ENCODE measurements at places on chromosomes 2 and 18.
A peak's percentile ranks its signal among the peaks of the same experiment; 100 is the strongest.

DNA sequence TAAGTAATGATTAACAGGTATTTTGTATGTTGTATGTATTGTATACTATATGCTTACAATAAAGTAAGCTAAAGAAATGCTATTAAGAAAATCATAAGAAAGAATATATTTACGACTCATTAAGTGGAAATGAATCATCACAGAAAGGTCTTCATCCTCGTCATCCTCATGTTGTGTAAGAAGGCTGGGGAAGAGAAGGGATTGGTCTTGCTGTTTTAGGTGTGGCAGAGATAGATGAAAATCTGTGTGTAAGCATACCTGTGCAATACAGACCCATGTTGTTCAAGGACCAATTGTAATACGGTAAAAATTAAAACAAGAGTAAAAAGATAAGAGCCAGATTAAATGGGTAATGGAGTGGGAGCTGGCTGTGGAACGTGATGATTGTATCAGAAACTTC lies 16.6 kb downstream of the SLC35F5 start:
- no peak for DNase-seq

DNA sequence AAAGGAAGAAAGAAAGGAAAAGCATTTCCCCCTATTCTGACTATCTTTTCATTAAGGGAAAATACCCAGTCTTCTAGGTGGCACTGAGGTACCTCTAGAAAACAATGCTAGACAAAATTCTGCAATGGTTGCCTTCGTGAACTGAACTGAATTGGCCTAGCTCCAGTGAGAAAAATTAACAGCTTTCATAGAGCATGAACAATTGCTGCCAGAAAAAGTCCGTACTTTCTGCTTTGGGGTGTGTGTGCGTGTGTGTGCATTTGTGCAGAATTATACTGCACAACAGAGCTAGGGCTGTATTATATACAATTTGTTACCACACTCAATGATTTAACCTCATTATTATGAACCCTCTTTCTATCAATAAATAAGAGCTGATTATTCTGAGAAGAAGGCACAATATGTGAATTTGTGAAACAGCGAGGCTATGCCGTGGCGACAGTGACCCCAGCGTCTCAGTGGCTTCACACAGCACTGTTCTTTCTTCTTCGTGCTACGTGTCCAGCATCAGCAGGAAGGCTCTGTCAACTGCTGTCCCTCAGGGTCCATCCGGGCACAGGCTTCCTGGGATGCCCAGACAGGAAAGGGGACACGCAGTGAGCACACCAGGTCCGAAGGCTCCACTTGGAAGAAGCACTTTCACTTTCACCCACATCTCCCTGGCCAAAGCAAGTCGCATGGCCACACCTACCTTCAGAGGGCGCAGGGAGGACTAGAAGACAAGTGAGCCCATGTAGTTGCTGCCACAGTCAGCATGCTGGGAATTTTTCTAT lies 47.5 kb downstream of the PTGR3 start:
- DNase-seq, result no peak

DNA sequence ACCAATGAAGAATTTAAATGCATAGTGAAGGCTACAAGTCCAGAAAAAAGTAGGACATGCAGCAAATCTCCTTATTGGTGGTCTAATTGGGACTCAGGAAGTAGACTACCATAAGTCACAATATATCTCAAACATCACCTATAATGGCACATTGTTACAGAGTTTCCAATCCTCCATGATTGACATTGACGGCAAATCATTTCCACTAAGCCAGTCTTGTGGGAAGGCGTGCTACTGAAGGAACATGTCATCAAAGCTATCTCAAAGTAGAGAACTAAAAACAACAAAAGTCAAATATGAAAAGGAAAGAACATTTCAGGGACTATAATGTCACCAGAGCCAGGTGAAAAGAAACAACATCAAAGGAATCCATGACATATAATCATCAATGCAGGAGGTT lies 166.4 kb upstream of the PID1 start:
- no peak for DNase-seq

DNA sequence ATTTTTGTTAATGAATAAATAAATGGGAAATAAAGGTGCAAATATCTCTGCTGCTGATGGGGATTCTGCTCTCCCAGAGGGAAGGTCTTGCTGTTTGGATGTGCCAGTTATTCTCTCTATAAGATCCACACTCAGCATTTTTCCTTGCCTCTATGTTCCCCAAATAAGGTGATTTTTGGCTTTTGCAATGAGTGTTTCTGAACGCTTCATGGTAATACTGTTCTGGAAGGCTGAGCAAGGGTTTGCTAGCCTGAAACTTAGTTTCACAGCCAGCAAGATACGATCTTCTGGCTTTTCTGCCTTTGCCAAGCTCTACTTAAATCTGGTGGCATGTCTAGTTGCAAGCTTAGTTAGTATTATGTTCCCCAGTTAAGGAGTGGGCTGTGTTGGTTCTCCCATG lies 114.6 kb downstream of the LPIN1 start:
- DNase-seq, result no peak

- no peak for DNase-seq
Measured at GRCh38 chr2:129935118-129935517, 44.3 kb upstream of the RAB6C start.

DNA sequence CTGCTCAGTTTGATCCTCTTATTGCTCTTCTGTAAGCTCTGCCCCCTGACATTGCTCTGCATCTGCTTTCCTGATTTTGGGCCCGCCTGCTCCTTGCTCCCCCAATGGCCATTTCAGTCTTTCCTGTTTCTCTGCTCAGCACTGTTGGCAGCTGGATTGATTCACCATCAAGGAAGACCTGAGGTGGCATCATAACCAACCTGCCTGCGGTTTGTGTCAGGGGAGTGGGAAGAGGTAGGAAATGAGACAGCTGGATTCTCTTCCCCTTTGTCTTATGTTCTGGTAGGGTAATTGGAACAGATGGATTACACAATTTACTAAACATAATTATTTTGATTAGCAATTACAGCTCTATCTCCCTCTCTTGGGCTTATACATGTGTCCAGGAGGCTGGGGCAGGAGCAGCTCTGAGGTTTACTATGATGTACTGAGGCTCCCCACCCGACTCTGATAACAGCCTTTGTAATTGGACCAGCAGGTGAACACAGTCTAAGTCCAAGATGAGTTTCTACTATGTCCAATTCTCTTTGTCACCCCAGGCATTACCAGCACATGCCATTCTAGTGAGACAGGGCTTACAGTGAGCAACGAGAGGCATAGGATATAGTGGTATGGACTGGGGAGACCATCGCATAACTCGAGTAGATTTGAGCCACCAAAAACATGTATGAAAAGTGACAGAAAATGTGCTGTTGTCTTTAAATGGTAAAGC lies 151.8 kb upstream of the MMADHC start:
- no peak for DNase-seq

DNA sequence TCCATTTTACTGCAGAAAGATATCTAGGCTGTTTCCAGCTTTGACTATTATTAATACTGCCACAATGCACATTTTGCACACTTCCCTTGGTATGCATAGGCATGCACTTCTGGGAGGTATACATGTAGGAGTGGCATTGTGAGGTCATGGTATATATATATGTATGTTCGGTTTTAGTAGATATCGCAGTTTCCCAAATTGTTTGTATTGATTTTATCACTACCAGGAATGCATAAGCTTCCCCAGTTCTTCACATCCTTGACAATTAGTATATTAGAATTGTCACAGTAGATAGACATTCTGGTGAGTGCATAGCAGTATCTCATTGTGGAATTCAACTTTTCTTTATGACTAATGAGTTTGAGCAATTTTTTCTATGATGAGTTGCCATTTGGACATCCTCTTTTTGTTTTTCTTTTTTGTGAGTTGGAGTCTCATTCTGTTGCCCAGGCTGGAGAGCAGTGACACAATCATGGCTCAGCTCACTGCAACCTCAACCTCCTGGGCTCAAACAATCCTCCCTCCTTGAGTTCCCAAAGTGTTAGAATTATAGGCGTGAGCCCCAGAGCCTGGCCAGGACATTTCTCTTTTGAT lies 4.2 kb upstream of the GRB14 start:
- DNase-seq, result no peak

DNA sequence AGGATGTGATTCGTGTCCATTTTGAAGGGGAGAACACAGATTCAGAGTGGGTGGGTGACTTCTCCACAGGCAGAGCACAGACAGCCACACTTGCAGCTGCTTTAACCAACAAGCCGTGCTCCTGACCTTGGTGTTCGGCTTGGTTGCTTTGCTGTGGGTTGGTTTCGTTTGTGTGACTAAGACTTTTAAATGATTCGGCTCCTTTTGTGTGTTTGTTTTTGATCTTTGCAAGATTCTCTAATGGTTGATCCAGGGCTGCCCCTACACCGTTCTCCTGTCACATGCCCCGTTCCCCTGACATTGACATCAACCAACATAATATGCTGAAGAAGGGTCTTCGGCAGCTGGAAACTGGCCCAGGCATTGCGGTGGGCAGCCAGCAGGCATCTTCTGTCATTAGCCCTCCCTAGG lies 95.9 kb upstream of the MBOAT2 start:
- no peak for DNase-seq

- no peak for DNase-seq
Measured at GRCh38 chr2:16478434-16479210, 187.0 kb downstream of the CYRIA start.

DNA sequence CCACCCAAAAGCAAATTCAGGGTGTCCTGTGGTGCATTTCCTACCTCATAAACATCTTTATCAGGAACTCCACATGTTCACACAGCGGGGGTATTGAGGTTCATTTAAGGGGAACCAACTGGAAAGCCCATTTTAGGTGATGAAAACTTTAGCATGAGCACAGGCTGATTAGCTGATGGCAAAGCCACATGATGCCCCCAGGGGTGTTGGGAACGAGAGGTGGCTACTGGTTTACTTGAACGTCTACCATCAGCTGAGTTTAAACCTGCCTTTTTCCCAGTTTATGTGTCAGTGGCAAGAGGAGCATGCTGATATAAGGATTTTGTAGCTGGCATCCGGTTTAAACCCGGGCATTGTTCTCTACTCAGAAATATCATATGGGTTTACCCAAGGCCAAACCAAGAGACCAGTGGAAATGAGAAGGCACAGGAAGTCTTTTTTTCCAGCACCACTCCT lies 54.5 kb upstream of the UPP2 start:
- DNase-seq, result no peak

- DNase-seq, result peak; percentile 77
Measured at GRCh38 chr2:165573534-165574461, 104.3 kb downstream of the CSRNP3 start.

DNA sequence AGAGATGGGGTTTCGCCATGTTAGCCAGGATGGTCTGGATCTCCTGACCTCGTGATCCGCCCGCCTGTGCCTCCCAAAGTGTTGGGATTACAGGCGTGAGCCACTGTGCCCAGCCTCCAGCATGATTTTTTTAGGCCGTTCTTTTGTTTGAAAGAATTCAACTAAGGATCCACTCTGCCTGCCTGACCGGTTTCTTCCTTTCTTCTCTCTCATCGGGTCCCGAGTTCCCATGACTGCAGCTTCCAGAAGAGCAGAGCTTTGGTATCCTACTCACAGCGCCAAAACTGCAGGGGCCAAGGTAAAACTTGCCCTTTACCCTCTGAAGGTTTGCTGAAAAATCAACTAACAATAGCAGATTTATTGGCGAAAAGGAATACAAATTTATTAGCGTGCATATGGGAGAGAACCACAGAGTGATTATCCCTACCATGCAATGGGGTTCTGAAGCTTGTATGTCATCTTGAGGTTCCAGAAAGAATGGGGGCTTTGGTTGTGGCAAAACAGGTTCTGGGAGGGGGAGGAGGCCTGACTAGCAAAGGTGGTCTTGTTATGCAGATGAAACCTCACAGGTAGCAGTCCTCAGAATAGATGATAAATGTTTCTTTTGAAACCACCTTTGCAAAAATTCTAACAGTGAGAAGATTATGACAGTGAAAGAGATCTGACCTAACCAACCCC lies 87.0 kb upstream of the MSH6 start:
- no peak for DNase-seq

GRCh38 chr2:160322320-160322719 lies 122.2 kb upstream of the ITGB6 start:
- no peak for DNase-seq

DNA sequence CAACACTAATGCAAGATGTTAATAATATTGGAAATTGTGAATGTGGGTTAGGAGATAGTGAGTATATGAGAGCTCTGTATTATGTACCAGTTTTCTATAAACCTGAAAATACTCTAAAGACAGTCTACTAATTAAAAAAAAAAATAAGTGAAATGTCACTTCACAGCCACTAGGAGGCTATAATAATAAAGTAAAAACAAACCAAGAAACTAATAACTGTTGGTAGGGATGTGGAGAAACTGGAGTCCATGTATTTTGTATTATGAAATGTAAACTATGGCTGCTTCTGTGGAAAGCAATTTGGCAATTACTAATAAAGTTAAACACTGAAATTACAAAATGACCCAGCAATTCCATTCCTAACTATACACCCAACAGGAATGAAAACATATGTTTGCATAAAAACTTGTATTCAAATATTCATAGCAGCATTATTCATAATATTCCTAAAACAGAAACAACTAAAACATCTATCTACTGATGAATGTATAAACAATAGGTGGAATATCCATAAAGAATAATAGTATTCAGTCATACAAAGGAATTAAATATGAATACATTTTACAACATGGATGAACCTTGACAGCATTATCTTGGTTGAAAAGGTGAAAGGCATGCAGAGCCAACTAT lies 36.2 kb downstream of the CCDC178 start:
- no peak for DNase-seq

DNA sequence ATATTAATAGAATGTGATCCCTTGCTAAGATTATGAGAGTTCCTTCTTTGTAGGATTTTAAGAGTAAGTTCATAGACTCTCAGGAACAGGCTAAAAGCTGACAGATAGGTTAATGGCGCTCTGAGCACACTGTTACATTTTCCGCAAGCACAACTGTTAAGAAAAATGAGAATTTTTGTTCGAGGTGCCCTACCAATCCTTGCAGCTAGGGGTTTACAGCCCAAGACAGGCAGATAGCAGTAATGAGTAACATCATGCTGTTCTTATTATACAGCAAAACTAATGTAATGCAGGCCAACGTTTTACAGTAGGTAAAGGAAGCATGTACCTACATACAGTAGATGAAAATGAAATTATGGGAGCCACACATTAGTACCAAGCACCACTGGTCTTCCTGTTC lies 11.2 kb upstream of the BOD1L2 start:
- DNase-seq, result no peak

GRCh38 chr2:191020742-191021381 lies 6.9 kb upstream of the STAT1 start:
- peak; percentile 72 for DNase-seq

- no peak for DNase-seq
Measured at GRCh38 chr2:235746257-235746934, 252.6 kb downstream of the AGAP1 start.

DNA sequence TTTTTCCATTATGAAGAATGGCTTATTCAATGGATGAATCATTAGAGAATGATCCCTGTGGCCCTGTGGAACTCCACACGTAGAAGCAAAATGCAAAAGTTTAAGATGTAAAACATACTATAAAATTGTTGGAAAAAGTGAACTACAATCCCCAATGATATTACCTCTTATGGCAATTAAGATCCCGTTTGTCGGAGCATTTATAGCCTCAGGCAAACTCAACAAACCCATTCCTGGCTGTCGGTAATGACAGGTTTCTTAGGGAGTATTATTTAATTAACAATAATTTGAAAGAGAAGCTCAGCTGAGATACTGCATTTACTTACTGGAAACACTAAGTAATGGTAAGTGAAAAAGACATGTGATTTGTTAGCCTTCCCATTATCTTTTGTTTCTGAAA lies 138.3 kb downstream of the CDH20 start:
- no peak for DNase-seq

Measured in left forelimb (tissue), 1 donor.